IMR-90 (cell line): ENCODE measurements at places on chromosomes 1 and 21.

DNA sequence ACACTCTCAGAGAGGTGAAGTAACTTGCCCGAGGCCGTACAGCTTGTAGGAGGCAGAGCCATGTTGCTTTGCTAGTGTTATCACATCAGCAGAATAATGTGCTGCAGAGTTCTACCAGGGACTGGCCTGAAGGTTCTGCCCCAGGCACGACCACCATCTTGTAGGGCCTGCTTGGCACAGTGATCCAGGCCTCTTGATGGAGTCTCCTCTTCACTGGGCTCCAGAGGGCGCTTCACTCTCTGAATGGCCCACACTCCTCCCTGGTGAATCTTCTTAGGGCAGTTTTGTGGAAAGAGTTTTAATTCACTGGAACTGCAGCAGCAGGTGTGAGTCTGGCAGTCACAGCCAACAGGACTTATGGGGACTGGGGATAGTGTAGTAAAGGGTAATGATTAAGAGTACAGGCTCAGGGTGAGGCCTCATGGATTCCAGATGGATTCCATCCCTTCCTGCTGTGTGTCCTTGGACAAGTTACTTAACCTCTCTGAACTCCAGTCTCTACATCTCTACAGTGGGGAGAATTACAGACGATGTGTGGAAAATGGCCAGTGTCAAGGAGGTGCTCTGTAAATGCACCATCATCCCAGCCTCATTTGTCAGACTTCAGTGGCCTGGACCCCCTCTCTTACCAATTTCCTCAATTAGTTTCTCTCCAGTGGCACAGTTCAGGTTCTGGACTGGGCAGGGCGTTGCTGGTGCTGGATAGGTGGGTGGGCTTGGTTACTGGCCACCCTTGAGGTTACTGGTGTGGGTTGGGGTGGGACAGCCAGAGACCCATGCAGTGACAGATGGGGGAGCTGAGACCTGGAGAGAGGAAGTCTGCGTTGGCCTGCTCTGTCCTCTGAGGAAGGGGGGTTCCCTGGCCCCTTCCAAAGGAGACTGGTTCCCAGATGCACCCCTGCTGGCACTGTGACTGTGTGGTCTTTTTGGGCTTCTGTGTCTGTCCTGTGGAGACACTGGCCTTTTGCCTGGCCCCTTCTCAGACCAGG, 45.9 kb upstream of the CSF3R start:
- H3K27ac ChIP-seq = no peak overlapping the region
- DNase-seq = no peak
- H3K4me3 ChIP-seq = no peak overlapping the region
- H3K4me1 ChIP-seq = no peaks in the 10 kb centered on the region
- H3K36me3 ChIP-seq = no peaks in the 10 kb centered on the region

GRCh38 chr1:39849203-39849602, 34.1 kb downstream of the TRIT1 start:
- H3K27ac ChIP-seq = no peak overlapping the region
- H3K4me3 ChIP-seq = no peak overlapping the region
- H3K4me1 ChIP-seq = peaks cover 20% of the 10 kb centered on the region
- H3K27me3 ChIP-seq = no peaks in the 10 kb centered on the region

GRCh38 chr1:117231748-117232373, 21.1 kb upstream of the VTCN1 start:
- no peak overlapping the region for H3K27ac ChIP-seq
- no peak for DNase-seq
- no peaks in the 10 kb centered on the region for H3K36me3 ChIP-seq

DNA sequence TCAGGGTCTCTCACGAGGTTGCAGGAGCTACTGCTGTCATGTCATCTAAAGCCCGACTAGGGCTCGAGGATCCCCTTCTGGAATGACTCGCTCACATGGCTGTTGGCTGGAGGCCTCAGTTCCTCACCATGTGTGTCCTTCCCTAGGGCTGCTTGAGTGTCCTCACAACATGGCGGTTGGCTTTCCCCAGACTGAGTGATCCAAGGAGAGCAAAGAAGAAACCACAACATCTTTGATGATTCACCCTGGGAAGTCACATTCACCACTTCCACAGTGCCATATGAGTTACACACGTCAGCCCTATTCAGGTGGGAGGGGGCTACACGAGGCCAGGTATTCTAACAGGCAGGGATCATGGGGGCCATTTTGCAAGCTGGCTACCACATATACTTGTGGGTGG, 64.9 kb downstream of the FHAD1 start:
- no peaks in the 10 kb centered on the region for H3K36me3 ChIP-seq
- H3K27me3 ChIP-seq = peaks cover 11% of the 10 kb centered on the region; the same call in 1 of the 2 replicates
- H3K4me3 ChIP-seq = no peak overlapping the region
- H3K27ac ChIP-seq = no peak overlapping the region
- DNase-seq = peak; percentile 33

GRCh38 chr1:225426395-225427234, 1.2 kb downstream of the LBR start:
- H3K27ac ChIP-seq = peak overlapping the region; percentile 66
- DNase-seq = peak; percentile 27
- no peaks in the 10 kb centered on the region for H3K27me3 ChIP-seq

- no peaks in the 10 kb centered on the region for H3K36me3 ChIP-seq
- no peaks in the 10 kb centered on the region for H3K4me1 ChIP-seq
- no peaks in the 10 kb centered on the region for H3K27me3 ChIP-seq
- no peak overlapping the region for H3K27ac ChIP-seq
- no peak overlapping the region for H3K4me3 ChIP-seq
These were observed 346.1 kb downstream of the KCNH1 start for GRCh38 chr1:210787800-210788199.

DNA sequence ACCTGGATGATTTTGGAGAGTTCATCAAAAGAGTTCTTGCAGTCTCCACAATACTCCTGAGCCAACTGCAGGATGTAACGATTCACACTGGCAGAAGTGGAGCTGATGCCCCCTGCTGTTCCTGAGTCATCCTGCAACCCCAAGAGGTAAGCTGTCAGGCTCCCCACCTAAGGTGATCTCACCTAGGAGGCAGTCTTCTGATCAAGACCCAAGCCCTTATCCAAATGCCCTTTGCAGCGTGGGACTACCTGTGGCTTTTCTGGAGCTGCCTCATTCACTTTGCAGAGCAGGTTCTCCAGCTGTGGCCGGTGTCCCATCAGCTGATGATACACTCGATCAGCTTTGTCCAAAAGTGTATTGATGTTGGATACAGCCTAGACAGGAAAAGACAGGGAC, 96.4 kb downstream of the UBR4 start:
- DNase-seq = peak; percentile 18
- no peak overlapping the region for H3K4me3 ChIP-seq
- no peaks in the 10 kb centered on the region for H3K27me3 ChIP-seq
- peaks cover 90% of the 10 kb centered on the region for H3K36me3 ChIP-seq

DNA sequence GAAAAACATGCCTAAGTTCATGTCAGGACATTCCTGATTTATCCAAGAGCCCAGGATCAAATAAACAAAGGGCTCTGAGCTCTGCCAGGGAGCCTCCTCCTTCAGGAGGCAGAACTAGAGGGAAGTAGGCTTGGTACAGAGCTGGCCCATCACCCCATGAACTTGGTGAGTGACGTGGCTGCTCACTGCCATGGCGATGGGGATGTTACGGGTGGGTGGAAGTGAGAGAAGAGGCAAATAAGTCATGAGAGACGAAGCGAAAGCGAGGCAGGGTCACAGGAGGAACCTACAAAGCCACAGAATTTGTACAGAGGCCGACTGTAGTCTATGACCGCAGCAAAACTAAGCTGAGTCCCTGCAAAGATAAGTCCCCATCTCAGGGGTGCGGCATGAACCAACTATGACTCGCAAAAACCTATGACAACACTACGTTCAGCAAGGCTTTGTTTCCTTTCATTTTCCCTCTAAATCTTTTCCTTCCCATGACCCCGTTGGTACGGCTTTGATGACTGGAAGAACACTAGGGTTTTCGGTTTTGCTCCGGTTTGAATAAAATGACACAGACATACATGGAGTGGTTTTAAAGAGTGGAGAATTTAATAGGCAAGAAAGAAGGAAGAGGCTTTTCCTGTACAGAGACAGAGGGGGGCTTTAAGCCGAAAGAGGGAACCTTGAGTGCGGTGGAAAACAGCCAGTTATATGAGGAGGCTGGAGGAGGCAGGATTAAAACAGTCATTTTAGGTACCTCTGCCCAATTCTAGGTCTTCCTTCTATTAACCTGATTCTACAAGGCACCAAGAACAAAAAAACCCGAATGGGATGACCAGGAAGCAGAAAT, 74.1 kb downstream of the CD46 start:
- peak overlapping the region; percentile 64 for H3K27ac ChIP-seq
- H3K36me3 ChIP-seq = no peaks in the 10 kb centered on the region
- no peak overlapping the region for H3K4me3 ChIP-seq
- peaks cover 27% of the 10 kb centered on the region for H3K4me1 ChIP-seq
- DNase-seq = peak; percentile 63

- peaks cover 16% of the 10 kb centered on the region for H3K4me1 ChIP-seq
- no peaks in the 10 kb centered on the region for H3K36me3 ChIP-seq
- peak; percentile 81 for DNase-seq
- no peaks in the 10 kb centered on the region for H3K27me3 ChIP-seq
- H3K4me3 ChIP-seq = no peak overlapping the region
- H3K27ac ChIP-seq = no peak overlapping the region
These were observed 77.5 kb downstream of the DNTTIP2 start for GRCh38 chr1:93801471-93801870.

- peaks cover 2% of the 10 kb centered on the region; the same call in 1 of the 2 replicates for H3K4me1 ChIP-seq
- no peak overlapping the region for H3K4me3 ChIP-seq
- H3K27ac ChIP-seq = no peak overlapping the region
- DNase-seq = no peak
These were observed 3.3 kb downstream of the METTL13 start for GRCh38 chr1:171784784-171785183.

DNA sequence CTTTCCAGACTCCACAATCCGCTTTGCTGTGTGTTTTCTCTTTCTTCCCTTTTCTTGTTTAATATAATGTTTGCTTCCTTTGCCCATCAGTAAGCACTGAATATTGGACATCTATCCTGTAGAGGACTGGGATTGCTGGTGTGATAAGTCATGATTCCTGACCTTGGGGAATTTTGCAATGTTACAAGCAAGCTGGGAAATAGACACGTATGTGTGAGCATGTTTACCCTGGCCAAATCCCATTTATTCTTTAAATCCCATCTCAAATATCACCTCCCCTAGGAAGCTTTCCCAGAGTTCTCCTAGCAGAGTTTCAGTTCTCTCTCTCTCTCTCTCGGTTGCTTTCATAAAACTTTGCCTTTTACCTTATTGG, 155.3 kb downstream of the ROR1 start:
- peaks cover 2% of the 10 kb centered on the region; the same call in 1 of the 2 replicates for H3K4me1 ChIP-seq
- no peak overlapping the region for H3K4me3 ChIP-seq
- no peak overlapping the region for H3K27ac ChIP-seq
- H3K36me3 ChIP-seq = no peaks in the 10 kb centered on the region
- DNase-seq = no peak

- H3K27ac ChIP-seq = no peak overlapping the region
- no peaks in the 10 kb centered on the region for H3K36me3 ChIP-seq
- peaks cover 7% of the 10 kb centered on the region for H3K4me1 ChIP-seq
These were observed 68.0 kb upstream of the C1orf105 start for GRCh38 chr1:172352435-172352834.

- DNase-seq = no peak
- H3K4me3 ChIP-seq = no peak overlapping the region
- no peaks in the 10 kb centered on the region for H3K36me3 ChIP-seq
- H3K4me1 ChIP-seq = no peaks in the 10 kb centered on the region
- H3K27ac ChIP-seq = no peak overlapping the region
These were observed 111.7 kb downstream of the ADGRL4 start for GRCh38 chr1:78894811-78895210.

GRCh38 chr1:62333441-62333840, 14.2 kb upstream of the KANK4 start:
- no peak for DNase-seq
- H3K27ac ChIP-seq = no peak overlapping the region
- H3K27me3 ChIP-seq = no peaks in the 10 kb centered on the region
- no peak overlapping the region for H3K4me3 ChIP-seq
- no peaks in the 10 kb centered on the region for H3K36me3 ChIP-seq
- H3K4me1 ChIP-seq = no peaks in the 10 kb centered on the region

GRCh38 chr21:46179708-46180078, 4.6 kb downstream of the SPATC1L start:
- H3K4me1 ChIP-seq = peaks cover 7% of the 10 kb centered on the region; the same call in 1 of the 2 replicates
- no peaks in the 10 kb centered on the region for H3K27me3 ChIP-seq
- no peak for DNase-seq
- no peak overlapping the region for H3K4me3 ChIP-seq
- H3K27ac ChIP-seq = no peak overlapping the region
- no peaks in the 10 kb centered on the region for H3K36me3 ChIP-seq

DNA sequence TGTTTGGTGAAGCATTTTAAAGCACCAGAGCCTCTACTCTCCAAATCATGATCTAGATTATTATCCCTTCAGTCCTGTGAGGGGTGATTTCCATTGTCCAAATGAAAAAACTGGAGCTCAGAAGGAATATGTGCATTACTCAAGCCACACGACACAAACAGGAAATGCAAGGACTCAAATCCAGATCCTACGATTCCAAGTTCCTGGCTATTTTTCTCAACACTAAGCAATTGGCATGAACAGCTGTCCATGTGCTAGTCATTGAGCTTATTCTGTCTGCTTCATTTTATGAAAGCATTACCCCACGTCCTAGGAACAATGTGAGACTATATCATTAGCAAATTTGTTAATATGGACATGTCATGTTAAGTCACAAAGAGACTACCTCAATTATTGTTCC, 273.1 kb upstream of the LYPLAL1 start:
- no peaks in the 10 kb centered on the region for H3K36me3 ChIP-seq
- H3K27me3 ChIP-seq = no peaks in the 10 kb centered on the region
- no peaks in the 10 kb centered on the region for H3K4me1 ChIP-seq
- no peak overlapping the region for H3K4me3 ChIP-seq

GRCh38 chr1:60655679-60656355, 426.5 kb upstream of the NFIA start:
- H3K4me1 ChIP-seq = no peaks in the 10 kb centered on the region
- H3K27ac ChIP-seq = no peak overlapping the region
- no peak for DNase-seq
- no peaks in the 10 kb centered on the region for H3K27me3 ChIP-seq
- no peaks in the 10 kb centered on the region for H3K36me3 ChIP-seq
- H3K4me3 ChIP-seq = no peak overlapping the region

GRCh38 chr1:211736351-211736915, 61.0 kb upstream of the NEK2 start:
- H3K27me3 ChIP-seq = peaks cover 2% of the 10 kb centered on the region
- no peak overlapping the region for H3K27ac ChIP-seq
- DNase-seq = no peak
- H3K4me1 ChIP-seq = peaks cover 6% of the 10 kb centered on the region

- DNase-seq = no peak
- no peaks in the 10 kb centered on the region for H3K27me3 ChIP-seq
- H3K4me3 ChIP-seq = no peak overlapping the region
- peak overlapping the region; percentile 0; the same call in 1 of the 2 replicates for H3K27ac ChIP-seq
- H3K4me1 ChIP-seq = peaks cover 65% of the 10 kb centered on the region
These were observed 10.5 kb downstream of the SLC2A1 start for GRCh38 chr1:42947965-42948732.

- H3K27ac ChIP-seq = no peak overlapping the region
- no peaks in the 10 kb centered on the region for H3K36me3 ChIP-seq
- H3K4me1 ChIP-seq = 0 out of 2 replicates have a peak, but pooled peaks cover 1% of the 10 kb centered on the region
- H3K27me3 ChIP-seq = peaks cover 16% of the 10 kb centered on the region
- no peak overlapping the region for H3K4me3 ChIP-seq
- DNase-seq = peak; percentile 21
These were observed 14.9 kb downstream of the PCP4L1 start for GRCh38 chr1:161273402-161273801.
